Kidney (tissue), 22 donors: ENCODE measurements at places on chromosomes 7 and 10. TPM values are rescaled to one million over a fixed set of nuclear protein-coding genes. Genes with fewer than 3 reads are reported as not detected.
A peak's percentile ranks its signal among the peaks of the same experiment; 100 is the strongest.

DNA sequence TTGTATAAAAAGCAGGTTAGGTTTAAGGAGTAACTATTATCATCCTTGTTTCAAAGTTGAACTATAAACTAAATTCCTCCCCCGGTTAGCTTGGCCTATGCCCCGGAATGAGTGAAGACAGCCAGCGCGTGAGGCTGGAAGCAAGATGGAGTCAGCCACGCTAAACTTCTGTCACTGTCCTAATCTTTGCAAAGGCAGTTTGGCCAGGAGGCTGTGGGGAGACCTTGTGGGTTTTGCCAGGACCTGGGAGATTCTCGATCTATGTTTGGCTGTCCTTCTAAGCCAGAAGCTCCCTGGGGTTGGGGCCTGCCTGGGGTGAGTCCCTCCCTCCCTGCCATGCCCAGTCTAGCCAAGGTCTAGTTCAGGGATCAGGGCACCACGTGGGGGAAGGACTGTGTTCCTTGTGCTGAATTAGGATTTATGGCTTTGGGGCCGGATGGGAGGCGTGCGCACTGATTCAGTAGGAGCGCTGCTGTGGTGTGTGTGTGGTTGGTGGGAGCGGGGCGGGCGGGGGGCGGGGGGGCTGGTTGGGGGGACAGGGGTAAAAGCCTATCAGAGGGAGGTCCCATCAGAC is 871 bp upstream of the GTF2IRD1 start:
- peak; percentile 89 for DNase-seq

PNLIPRP1 gene
- not detected for total RNA-seq

DNA sequence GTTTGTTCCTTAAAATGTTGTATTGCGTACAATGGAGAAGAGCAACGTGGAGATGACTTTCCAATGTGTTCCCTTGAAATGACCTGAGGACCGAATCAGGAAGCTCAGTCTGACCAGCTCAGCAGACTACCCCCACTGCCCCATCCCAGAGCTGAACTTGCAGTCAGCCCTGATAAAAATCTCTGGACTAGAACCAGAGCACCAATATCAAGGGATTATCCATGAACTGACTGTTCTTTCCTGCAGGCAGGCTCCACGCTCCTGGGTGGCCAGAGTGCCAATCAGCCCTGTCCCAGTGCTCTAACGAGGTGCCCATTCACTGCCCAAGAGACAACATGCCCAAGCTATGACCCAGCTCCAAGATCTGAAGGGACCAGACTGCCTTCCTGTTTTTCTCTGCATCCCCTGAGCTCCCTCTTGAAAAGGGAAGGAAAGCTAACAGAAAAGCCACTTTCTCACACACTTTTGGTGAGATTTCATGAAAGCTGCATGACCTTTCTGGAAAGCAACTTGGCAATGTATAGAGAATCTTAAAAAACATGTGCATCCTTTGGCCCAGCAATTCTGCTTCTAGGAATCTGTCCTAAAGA is 130.2 kb downstream of the KCNMA1 start:
- DNase-seq: no peak

EVX1 gene
- not detected for total RNA-seq

- no peak for DNase-seq
Measured at GRCh38 chr7:147071536-147071935, 954.9 kb downstream of the CNTNAP2 start.

- peak; percentile 74 for DNase-seq
Measured at GRCh38 chr7:128389618-128390329, 20.0 kb downstream of the IMPDH1 start.

GRCh38 chr7:134811765-134812164 is 32.3 kb downstream of the CALD1 start:
- DNase-seq: no peak

DNA sequence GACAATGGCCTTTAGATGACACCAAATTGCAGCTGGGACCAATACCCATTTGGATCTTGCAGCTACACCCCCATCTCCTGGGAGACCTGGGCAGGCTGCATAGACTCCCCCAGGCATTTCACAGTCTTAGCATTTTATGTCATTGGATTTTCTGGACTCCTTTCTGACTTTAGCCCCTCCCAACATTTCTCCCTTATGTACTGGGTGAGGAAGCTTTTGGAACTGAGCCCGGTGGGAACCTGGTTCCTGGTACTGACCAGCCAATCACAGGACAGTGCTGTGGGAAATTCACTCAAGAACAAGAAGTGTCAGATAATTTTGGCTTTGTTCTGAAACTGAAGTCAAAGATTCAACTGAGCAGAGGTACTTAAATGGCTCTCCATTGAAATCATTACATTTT is 177.7 kb downstream of the ACTR3B start:
- DNase-seq: no peak

NRF1 gene
- 19.4 TPM for total RNA-seq

LLCFC1 gene
- not detected for total RNA-seq

DNA sequence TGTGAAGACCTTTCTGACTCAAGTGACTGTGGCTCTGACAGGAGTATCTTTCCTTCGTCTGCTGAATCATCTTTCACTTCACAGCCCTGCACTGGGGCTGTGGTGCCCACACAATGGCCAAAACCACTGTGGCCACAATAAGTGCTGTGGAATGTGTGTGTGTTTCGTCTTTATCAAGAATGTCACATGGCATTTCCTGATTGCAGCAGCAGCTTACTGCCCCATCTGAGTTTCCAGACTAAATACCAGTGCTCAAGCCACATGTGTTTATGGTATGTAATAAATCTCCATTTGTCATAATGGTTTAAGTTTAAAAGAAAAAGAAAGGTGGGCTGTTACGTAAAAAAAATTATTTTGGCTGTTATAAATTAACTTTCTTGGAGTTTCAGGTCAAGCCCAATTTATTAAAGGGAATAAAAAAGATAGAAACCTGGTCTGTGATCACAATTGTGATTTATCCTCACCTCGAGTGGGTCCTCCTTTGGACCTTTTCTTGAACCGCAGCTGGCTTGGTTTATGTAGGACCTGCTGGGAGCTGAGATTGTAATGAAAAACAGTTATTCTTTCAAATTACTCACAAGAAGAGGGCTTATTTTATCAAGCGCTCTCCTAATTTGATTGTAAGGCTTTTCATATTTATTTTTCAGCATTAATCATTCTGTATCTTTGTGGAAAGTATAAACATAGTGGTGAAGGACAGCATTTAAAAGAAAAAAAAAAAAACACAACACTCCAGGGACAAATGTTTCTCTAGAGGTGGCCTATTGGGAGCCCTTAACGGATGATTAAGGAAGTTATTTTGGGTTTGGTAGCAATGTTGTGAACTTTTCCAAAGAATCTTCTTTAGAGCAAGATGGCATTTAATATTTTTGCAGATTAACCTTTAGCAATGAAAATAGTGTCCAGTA is 116.2 kb downstream of the LRMDA start:
- DNase-seq: no peak

UBN2 gene
- total RNA-seq: 22.2 TPM

CYP3A7 gene
- total RNA-seq: not detected

DNA sequence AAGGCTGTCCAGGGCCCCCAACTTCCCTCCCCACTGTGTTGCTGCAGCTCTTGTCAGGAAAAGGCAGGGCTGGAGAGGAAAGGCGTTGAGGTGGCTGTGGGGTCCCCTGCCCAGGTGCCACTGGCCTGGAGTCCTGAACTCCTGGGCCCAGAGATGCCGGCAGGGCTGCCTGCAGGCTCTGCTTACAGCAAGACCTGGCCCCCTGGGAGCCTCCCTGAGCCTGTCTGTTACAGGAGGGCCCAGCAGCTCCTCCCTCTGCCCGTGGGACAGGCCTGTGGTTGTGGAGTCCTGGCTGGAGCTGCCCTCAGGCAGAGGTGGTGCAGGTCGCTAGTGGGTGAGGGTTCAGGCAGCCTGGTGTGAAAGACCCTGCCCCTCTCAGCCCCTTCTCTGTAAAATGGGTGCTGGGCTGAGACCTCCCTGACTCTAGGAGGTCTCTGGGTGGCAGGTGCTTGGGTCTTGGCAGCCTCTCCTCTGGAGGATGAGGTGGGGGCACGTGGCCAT is 9.9 kb downstream of the ANTXRL start:
- DNase-seq: no peak

- no peak for DNase-seq
Measured at GRCh38 chr10:79023240-79024162, 45.3 kb upstream of the ZMIZ1 start.

DNA sequence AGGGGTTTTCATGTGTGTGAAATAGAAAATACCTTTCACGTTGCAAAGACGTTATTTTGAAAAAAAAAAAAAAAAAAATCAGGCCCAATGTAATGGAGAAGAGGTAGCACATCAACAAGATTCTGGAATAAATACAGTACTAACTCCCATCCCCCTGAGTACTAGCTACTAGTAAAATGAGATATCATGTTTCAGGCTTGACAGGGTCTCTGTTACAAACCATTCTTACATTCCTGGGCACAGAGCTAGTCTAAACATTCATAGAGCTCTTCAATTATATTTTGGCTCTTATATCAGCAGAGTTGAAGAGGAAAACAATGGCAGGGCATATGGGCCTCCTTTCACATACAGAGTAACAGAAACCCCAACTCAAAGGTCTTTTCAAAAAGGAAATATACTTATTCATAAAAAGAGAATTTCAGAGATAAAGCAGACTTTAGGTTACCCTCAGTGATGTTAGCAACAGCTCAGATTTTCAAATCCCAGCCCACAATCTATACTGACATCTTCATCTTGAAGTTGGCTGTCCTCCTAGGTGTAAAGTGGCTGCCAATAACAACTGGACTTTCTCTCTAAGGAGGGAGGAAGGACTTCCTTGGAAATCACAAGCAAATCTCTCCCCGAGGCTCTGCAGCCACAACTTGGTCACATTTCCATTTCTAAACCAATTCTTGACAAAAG is 18.6 kb downstream of the C7orf33 start:
- DNase-seq: no peak

GRCh38 chr7:31309407-31309806 is 31.1 kb downstream of the NEUROD6 start:
- DNase-seq: no peak

- DNase-seq: peak; percentile 83
Measured at GRCh38 chr7:102236592-102237287, 49.9 kb upstream of the SH2B2 start.

GRCh38 chr10:22633528-22633927 is 80.8 kb downstream of the PIP4K2A start:
- peak; percentile 25 for DNase-seq

DNA sequence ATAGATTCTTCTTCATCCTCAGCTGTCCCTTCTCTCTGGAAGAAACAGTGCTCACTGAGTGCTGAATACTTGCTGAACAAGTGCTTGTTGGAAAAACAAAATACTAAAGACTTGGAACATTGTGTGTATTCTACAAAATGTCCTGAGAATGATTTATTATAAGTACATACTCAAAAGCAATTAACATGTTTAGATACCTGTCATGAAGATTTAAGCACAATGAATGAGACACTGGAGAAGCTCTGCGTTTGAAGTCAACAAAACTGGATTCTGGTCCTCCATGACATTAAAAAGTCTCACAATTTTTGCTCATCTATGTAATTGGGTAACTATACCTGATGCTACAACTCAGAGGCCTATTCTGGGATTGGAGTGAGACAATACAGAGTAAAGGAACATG is 34.8 kb upstream of the LAMB1 start:
- DNase-seq: no peak

DNA sequence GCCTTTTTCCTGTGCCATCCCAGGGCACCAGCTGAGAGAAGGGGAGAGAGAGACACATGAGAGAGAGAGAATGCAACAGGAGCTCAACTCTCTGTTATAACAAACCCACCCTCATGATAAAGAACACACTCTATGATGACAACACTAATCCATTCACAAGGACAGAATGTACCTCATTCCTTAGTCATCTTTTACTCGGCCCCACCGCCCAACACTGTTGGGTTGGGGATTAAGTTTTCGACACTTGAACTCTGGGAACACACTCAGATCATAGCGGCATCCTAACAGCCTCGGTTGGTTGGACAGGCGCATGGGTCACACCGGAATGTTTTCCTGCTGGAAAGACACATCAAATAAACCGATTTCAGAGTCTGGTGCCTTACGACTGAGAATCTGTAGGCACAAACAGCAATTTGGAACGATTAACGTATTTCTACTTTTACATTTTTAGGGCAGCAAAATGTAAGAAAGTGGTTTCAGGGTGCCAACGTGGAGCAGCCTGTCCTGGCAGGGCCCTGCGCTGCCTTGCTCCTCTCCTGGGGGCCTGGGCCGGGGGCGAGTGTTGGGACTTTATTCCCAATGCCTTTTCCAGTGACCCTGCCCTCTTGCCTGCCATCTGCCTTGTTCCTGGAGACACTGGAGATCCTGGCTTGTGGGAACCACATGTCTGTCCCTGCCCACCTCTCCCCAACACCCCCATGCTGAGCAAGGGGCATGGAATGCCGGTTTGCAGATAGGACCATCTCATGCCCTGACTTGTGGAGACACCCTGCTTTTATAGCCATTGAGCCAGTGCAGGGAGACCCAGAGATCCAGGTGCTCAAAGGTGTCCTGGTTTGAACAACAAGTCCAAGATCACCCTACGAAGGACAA is 287.0 kb downstream of the TCERG1L start:
- no peak for DNase-seq

ZNF92 gene
- 9.5 TPM for total RNA-seq

HOXA1 gene
- total RNA-seq: 2.4 TPM

DNA sequence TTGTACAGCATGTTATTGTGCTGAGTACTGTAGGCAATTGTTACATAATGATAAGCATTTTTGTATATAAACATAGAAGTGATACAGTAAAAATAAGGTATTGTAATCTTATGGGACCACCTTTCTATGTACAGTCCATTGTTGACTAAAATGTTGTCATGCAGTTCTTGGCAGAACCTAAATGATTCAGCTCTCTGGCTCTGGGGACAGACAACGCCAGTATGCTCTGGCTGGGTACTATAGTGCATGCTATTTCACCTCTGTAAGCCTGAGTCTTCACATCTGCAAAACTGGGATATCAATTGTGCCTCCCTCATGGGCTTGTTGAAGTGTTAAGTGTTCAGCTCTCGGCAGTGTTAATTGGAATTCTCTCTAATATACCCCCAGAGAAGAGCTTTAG is 674.3 kb downstream of the INHBA start:
- no peak for DNase-seq

DNA sequence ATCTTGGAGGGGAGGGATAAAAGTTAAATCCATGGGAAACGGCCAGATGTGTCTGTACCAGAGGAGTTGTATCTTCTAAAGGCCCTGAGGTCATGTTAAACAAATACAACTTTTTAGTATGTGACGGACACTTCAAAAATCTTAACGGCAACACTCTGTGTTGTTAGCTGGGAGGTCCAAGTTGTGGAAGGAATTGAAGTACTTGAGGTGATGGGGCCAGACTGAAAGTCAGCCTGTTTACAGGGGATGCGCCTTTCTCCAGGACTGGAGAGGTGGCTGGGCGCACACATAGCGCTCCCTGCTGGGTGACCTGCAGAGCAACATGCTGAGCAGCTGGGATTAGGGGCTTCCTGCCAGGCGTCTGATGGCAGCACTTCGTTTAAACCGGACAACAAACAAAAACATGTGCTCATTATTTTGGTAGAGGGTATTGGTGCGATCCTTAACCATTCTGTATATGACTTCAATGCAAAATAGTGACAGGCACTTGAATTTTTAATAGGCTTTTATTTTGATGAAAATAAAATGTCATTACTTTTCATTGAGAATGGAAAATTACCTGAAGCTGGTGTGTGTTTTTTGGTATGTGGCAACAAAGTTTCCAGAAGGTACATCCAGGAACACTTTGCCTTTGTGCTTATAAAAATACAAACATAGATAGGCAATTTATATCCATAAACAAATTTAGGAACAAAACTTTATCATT is 198.2 kb downstream of the MLLT10 start:
- DNase-seq: peak; percentile 87

GRCh38 chr10:3865565-3865964 is 80.6 kb upstream of the KLF6 start:
- no peak for DNase-seq

- no peak for DNase-seq
Measured at GRCh38 chr10:25017661-25018060, 1.2 kb downstream of the THNSL1 start.

CREB5 gene
- 27.2 TPM for total RNA-seq
